ENCODE measurements at places on chromosomes 7 and 10.

GRCh38 chr10:102300278-102300843, 55.0 kb downstream of the GBF1 start:
- DNase-seq: no peak

- DNase-seq: no peak
These were observed 230.0 kb upstream of the HABP2 start for GRCh38 chr10:113322843-113323242.

DNA sequence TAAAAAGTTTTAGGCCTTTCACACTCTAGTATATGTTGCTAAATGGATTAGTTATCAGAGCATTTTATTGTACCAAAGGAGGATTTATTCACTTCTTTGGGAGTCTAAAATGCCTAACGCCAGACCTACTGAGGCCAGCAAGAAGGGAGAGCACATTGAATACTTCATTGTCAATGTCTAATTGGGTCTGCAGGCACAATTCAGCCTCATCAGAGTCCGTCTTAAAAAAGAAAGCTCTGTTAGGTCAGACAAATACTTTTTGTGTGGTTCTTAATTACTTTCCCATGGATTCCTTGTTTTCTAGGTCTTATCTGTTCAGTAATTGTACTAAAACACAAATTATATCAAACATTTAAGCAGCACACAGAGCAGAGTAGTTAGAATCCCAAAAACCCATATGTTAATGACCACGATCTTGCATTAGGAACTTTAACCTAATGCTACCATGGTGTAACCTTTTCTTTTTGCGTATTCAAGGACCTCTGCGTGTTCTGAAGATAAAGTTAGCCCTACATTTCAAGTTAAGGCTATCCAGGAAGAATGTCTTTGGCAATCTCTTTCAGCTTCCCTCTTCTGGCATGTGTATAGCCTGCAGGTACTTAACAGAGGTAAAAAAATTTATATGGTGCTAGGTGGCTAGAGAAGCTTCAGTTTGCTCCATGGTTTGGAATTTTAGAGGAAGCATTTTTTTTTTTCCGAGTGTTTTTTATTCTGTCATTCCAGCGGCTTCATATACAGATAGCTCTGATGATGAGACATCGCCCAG, 45.7 kb upstream of the STRIP2 start:
- DNase-seq: no peak

DNA sequence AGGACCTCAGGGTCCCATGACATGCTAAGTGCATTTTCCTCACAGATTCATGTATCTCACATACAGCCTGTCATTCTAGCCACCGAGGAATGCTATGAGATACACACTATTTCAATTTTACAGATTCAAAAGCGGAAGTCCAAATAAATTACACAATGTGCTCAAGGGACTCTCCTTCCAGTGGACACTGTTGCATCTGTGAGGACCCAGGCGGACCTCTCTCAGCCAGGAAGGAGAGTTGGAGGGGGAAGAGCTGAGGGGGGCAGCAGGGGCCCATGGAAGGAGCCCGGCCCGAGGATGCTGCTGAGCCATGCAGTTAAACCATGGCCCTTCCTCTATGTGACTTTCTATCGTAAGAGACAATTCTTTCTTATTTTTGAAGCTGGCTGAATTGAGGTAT, 93.6 kb downstream of the VOPP1 start:
- DNase-seq: peak; percentile 51

GRCh38 chr7:45645141-45645969, 71.2 kb downstream of the ADCY1 start:
- no peak for DNase-seq
